ENCODE measurements at places on chromosomes 12 and 14.
A peak's percentile ranks its signal among the peaks of the same experiment; 100 is the strongest.

DNA sequence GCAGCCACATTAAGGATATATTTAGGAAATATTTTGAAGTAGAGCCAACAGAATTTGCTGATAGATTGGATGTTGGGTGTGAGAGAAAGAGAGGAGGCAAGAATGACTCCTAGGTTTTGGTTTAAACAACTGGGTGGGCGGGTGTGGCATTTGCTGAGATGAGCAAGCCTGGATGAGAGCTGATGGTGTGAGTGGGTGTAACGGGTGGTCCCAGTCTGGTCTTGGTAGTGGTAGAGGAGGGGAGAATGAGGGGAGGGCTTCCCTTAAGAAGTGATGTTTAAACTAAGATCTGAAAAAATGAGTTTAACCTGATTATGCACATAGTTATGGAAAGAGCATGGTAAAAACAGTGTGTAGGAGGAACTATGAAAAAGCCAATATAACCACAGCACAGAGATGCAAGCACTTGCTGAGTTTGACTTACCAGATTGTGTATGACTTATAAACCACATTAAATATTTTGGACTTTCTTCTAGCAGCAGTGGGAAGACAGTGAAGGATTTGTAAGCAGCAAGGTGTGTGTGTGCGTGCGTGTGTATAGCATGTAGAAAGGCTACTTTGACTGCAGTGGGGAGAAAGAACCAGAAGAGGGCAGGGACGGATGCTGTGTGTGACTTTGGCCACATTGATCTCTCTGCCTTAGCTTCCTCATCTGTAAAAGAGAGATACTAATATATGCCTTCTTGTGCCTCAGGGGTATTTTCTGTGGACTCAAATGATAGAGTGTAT lies 139.7 kb downstream of the PRIMA1 start:
- DNase-seq = no peak

DNA sequence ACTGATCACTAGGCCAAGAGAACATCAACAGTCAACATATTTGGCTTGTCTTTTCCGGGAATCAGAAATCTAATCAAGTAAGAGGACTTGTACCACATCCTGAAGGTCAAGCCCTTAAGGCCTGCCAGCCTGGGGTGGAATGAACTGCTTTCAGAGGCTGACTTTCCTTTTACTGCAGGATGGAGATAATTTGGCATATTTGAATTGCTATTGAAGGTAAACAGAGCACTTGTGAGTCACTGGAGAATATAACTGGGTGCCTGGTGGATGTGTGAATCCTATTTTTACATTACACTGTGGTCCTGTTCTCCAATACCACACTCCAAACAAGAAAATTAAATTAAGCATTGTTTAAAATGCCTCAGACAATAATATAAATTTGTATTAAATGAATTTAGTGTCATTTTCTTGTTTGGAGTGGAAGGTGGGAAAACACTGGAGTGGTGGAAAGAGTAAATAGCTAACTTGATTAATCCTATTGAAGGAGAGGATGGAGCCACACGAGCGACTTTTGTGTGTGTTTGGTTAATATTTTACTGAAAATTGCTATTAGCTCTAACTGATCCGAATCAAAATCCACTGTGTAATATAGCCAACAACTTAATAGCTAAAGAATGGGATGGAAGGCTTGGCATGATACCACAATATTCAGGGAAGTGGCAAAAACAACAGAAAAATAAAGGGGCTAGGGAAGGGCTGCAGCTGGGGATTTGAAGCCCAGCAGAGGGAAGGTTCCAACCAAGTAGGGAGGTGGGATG lies 89.4 kb downstream of the OTX2 start:
- no peak for DNase-seq

DNA sequence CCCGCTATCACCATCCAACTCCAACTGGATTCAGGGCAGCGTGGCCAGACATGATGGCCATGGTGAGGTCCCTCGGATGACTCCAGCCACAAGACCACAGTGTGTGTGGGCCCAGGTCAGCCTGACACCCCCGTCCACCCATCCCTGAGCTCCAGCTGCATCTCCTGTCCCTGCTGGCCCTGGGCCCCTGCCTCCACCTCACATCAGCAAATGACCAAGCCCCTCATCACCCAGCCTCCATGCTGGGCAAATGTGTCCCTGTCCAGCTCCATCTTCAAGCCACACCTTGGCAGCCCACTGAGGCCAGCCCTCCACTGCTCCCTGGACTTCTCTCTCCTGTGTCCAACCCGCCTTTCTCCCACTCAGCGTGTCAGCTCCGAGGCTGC lies 3.2 kb downstream of the GPR132 start:
- no peak for DNase-seq

GRCh38 chr14:54632452-54632851 lies 65.5 kb downstream of the SAMD4A start:
- no peak for DNase-seq

- DNase-seq = no peak
Measured at GRCh38 chr14:25988536-25988935, 609.3 kb downstream of the NOVA1 start.

DNA sequence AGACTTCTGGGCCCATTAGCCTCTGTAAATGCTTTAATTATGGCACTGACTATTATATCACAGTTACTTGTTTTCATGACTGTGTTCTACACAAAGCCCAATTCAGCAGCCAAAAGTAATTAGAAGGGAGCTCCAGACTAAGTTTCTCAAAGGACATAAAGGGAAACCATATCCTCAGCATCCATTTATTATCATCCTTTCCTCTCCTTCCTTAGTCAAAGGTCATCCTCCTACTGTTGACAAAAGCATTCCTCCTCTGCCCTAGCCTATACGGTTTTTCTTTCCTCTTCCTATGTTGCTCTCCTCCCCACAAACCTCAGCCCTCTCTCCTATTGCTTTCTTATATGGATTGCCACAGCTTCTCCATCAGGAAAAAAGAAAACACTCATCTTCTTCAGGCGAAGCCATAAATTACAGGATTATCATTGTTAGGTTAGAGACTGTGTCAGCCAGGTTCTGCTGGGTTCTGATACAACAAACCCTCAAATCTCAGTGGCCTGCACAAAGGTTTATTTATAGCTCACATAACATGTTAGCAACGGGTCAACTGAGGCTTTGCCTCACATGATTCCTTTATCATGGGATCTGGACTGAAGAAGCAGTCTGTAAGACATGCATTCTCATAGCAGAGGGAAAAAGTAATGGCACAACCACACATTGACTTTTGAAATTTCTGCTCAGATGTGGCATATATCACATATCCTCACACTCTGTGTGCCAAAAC lies 207.2 kb downstream of the SLC5A8 start:
- no peak for DNase-seq

GRCh38 chr14:32430326-32430725 lies 101.2 kb downstream of the AKAP6 start:
- no peak for DNase-seq

DNA sequence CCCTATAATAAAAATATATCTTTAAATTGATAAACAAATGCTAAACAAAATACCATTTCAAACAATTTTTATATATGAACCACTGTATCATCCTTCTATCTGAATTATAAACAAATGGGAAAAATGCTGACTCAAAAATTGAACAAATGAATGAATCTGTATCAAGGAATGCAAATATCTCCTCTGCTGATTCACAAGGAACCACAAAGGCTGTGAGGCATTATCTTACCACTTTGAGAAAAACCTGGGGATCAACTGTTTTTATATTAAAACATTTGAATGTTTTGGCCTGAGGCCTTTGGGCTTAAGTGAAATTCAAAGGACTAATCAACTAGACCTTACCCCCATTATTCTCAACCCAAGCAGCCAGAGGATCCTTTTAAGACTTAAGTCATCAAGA lies 86.3 kb downstream of the EML5 start:
- no peak for DNase-seq

- no peak for DNase-seq
Measured at GRCh38 chr12:106305376-106305775, 2.8 kb downstream of the TCP11L2 start.

- DNase-seq = no peak
Measured at GRCh38 chr12:93760275-93760875, 83.2 kb downstream of the CRADD start.

- DNase-seq = no peak
Measured at GRCh38 chr12:26608273-26608672, 224.7 kb downstream of the ITPR2 start.

- no peak for DNase-seq
Measured at GRCh38 chr12:28340261-28341045, 150.2 kb downstream of the CCDC91 start.

DNA sequence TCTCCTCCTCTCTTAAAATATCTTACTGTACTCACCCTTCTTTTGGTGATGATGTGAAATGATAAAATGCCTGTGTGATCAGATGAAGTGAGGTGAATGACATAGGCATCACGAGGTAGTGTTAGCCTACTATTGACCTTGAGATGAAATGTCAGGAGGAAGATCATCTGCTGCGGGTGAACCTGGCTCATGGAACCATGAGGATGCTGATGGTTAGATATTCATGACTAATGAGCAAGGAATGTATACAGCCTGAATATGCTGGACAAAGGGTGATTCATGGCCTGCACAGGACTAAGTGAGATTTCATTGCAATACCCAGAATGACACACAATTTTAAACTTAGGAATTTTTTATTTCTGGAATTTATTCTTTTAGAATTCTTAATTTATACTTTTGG lies 89.6 kb downstream of the DAAM1 start:
- no peak for DNase-seq

DNA sequence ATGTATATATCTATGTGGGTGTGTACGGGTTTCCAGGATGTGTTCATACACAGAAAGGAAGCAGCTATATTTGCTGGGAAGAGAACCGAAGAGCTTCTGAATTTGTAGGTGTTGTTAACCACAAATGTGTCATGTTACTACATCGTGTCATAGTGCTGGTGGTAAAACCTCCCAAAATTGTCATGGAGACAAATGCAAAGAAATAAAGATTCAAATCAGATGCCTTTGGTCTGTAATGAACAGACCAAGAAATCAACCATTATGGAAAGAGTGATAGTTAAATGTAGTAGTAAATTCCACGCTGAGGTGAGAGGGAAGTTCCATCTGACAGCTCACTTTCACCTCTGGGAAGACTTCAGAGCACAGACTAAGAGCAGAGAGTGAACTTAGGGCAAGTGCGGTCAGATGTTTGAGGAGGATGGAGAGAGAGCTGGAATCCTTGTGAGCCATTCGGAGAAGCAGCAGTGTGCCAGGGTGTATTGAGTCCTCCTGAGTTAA lies 487.5 kb downstream of the TMEM121 start:
- DNase-seq = peak; percentile 70

GRCh38 chr12:70242695-70243509 lies at the start of gene CNOT2:
Gene CNOT2 (plus strand): TSS chr12:70243433. CDS start chr12:70278227, 34,794 bp downstream.
- peak; percentile 88 for DNase-seq

GRCh38 chr12:116670859-116671258 lies 67.0 kb downstream of the SPRING1 start:
- DNase-seq = no peak

DNA sequence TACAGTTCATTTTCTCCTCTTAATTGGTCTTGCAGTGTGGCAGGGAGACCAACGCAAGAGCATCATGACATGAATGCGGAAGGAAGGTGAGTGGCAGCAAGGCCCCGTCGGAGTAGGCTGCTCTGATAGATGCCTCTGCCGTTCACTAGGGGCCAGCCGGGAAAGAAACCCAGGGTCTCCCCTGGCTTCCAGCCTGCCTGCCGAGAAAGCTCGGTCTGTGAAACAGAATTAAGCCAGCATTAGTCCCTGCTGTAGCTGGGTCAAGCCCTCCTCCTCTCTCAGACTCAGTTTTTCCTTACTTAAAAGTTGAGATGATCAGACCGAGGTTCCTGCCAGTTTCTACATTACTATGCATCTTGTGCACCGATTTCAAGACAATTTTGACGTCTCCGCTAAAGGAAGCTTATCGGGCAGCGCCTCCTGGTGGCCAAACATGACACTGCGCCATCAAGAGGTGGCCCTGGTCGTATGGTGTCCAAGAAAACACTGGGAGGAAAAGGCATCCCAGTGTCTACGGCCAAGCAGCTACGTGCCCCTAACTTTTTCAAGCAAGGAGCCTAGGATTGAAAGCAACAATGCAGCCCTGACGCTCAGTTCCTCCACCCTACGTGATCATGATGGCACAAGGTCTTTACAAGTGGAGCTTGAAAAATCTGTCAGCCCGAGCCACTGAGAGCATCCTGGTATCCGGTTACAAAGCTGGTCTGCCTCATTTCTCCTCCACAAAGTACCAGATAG lies 131.6 kb downstream of the KSR2 start:
- DNase-seq = peak; percentile 63

GRCh38 chr12:42002563-42002962 lies 142.1 kb downstream of the GXYLT1 start:
- DNase-seq = no peak

Data from CD4-positive, alpha-beta T cell treated with Interleukin-4 for 4 hours (primary cell).